ENCODE measurements at places on chromosomes 11 and 22. TPM values are rescaled to one million over a fixed set of nuclear protein-coding genes. Genes with fewer than 3 reads are reported as not detected.
A peak's percentile ranks its signal among the peaks of the same experiment; 100 is the strongest.

DNA sequence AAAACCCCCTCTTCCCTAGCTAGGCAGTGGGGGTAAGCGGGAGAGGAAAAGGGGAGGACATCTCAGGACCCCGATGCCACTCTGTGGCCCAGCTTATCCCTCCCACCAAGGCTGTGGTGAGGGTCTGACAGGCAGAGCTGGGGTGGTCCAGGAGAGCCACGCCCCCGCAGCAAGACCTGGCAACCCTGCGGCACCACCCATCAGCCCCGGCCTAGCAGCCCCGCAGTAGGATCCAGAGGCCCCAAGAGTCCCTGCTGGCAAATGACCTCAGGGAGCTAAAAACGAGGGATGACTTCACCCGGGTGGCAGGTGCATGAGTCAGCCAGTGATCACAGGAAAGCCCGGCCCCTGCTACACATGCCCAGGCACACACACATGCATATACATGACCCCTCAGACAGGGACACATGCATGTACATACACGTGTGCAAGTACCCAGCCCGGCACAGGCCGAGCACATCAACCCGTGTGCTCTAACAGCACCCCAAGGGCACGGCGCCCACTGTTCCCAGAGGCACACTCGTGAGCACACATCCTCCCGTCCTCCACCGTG lies 32.3 kb downstream of the ARVCF start:
- DNase-seq, result no peak

DNA sequence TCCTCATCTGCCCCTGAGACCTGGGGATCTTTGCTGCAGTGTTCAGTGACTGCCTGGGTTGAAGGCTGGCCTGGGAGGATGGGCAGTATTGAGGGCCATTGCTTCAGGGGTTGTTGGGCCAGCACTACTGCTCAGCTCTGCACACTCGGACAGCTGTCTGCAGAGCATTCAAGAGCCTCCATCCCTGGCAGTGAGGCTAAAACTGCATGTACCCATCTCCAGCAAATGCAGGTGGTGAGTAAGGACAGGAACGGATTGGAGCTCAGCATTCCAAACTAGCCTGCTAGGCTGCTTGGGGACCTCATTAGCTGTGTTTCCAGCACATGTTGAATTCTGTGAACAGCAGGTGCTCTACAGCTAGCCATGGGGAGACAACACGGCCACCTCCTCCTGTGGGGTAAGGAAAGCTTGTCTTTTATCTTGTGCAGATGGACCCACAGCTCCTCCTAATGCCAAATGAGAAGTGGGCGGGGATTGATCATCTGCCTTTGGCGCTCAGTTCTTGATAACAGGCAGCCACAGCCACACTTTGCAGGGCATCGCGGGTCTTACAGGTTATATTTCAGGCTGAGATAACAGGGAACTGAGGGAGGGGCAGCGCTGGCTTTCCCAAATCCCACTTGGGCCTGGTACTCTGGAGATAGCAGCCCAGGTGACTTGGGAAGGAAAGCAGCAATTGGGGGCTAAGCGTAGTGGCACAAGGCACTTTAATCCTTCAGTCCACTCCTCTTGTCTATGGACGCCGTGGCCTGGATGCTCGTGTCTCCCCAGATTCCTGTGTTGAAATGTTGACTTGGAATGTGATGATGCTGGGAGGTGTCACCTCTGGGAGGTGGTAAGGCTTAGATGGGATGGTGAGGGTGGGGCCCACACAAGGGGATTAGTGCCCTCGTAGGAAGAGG lies 254.5 kb upstream of the B3GAT1 start:
- no peak for DNase-seq

- peak; percentile 56 for DNase-seq
Measured at GRCh38 chr11:1948389-1948788, 1.3 kb downstream of the MRPL23 start.

DNA sequence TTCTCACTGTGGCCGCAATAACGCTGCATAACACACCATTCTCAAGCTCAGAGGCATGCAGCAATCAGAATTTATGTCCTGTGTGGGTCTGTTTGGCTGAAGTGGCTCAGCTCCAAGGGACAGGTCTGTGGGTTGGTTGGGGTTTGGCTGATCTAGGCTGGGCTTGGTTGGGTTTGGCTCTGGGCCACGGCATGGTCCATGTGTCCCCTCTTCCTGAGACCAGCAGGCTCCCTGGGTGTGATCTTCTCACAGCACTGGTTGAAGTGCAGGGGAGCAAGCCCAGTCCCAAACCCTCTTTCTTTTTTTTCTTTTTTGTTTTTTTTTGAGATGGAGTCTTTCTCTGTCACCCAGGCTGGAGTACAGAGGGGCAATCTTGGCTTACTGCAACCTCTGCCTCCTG lies 25.0 kb downstream of the SMIM38 start:
- DNase-seq, result no peak

DNA sequence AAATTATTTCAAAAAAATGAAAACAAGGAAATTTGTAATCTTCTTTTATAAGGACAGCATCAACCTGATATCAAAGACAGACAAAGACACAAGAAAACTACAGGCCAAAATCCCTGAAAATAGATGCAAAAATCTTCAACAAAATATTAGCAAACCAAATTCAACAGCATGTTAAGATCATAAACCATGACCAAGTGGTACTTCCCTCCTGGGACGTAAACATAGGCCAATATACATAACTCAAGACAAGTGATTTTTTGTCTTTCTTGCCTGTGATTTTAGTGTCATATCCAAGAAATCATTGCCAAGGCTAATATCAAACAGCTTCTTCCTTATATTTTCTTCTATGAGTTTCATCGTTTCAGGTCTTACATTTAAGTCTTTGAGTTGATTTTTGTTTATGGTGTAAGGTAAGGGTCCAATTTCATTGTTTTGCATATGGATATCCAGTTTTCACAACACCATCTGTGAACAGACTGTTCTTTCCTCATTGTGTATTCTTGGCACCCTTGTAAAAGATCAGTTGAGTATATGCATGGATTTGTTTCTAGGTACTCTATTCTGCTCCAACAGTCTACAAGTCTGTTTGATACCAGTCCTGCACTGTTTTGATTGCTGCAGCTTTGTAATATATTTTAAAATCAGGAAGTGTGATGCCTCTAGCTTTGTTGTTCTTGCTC lies 50.0 kb downstream of the SBF2 start:
- no peak for DNase-seq

GRCh38 chr11:128569291-128569690 lies 18.1 kb downstream of the ETS1 start:
- DNase-seq, result no peak

DNA sequence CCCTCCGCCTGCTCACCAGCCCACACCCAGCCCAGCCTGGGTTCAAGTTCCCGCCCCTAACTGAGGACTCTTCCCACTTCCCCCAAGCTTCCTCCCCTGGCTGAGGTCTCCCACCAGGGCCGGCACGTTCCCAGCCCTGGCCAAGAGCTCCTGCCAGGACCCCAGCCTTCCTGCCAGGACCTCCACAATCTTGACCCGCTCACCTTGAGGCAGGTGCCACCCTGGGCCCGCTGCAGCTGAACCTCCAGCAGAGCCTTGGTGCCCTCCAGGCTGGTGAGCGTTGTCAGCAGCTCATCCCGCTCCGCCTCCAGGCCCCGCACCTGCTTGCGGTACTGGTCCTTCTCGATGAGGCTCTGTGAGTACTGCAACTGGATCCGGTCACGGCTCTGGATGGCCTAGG lies 13.2 kb downstream of the CARD10 start:
- no peak for DNase-seq

GRCh38 chr11:105070306-105070705 lies 25.2 kb upstream of the CARD16 start:
- no peak for DNase-seq

Gene OR8G1
- not detected for total RNA-seq

Gene DERL3
- 5.8 TPM for total RNA-seq

Gene ANO5
- total RNA-seq, result 4.8 TPM

Gene BIRC3
- 17.8 TPM for total RNA-seq

Gene ART1
- 1.0 TPM for total RNA-seq

Data from lower lobe of right lung (tissue), 2 donors.